Esophagus squamous epithelium (tissue), 5 donors: ENCODE measurements at places on chromosomes 11 and 22. TPM values are rescaled to one million over a fixed set of nuclear protein-coding genes. Genes with fewer than 3 reads are reported as not detected.

GRCh38 chr11:19939415-19939929, 220.8 kb downstream of the DBX1 start:
- H3K4me1 ChIP-seq, result no peaks in the 10 kb centered on the region
- H3K27me3 ChIP-seq, result no peaks in the 10 kb centered on the region
- H3K4me3 ChIP-seq, result no peak overlapping the region

- no peak for DNase-seq
- H3K27me3 ChIP-seq, result no peaks in the 10 kb centered on the region
- no peak overlapping the region for H3K27ac ChIP-seq
- no peak overlapping the region for H3K4me3 ChIP-seq
- no peaks in the 10 kb centered on the region for H3K36me3 ChIP-seq
Observed at GRCh38 chr11:44088377-44088776, 7.1 kb upstream of the EXT2 start.

- no peak for DNase-seq
- H3K36me3 ChIP-seq, result no peaks in the 10 kb centered on the region
- no peaks in the 10 kb centered on the region for H3K27me3 ChIP-seq
Observed at GRCh38 chr11:121596195-121597155, 143.7 kb upstream of the SORL1-AS1 start.

CNGA4 gene
- total RNA-seq, result not detected

MOB2 gene
- 21.5 TPM for total RNA-seq

OR4C45 gene
- not detected for total RNA-seq

GRCh38 chr22:40007853-40008710, 13.3 kb downstream of the FAM83F start:
- no peaks in the 10 kb centered on the region for H3K27me3 ChIP-seq
- no peak overlapping the region for H3K4me3 ChIP-seq
- peaks cover 38% of the 10 kb centered on the region for H3K4me1 ChIP-seq
- no peaks in the 10 kb centered on the region for H3K36me3 ChIP-seq
- DNase-seq, result no peak
- peak overlapping the region; percentile 93 for H3K27ac ChIP-seq

KRTAP5-11 gene
- total RNA-seq, result not detected

MMP8 gene
- not detected for total RNA-seq

GSTT2B gene
- total RNA-seq, result 9.9 TPM

TBX1 gene
- total RNA-seq, result 0.18 TPM

SCUBE2 gene
- 3.8 TPM for total RNA-seq

DNA sequence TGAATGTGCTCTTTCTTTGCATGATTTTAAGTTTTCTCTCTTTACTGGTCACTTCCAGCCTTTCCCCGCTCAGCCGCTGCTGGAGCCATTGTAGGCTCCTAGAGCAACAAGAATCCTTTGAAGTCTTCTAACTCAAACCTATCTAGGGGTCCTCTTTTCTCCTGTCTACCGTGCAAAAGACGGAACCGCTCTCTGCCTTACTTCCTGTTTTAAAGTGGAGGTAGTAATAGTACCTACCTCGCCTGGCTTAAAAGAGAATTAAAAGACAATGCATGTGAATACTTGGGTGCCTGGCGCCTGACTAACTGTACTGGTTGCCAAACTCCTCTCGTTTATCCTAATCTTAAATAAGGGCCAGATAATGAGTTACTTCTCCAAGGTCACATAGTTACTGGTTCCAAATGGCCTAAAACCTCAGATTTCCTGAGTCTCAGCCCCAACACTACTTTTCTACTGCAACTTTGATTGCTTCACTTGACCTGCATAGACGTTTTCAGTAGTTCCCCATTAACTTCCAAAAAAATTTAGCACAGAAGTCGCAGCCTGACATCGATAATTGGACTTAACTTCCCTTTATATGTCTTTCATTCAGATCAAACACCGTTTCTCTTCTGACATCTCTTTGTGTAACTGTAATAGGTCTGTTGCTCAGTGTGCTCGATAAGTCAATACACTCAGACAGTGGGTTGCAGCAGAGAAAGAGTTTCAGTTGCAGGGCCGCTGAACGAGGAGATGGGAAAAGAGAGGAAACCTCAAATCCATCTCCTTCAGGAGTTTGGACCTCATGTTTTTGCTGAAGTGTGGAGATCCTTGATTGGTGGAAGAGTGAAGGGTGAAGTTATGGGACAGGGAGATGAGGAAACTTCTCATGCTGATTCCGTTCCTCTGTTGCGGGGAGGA, 891 bp downstream of the SAMM50 start:
- H3K36me3 ChIP-seq, result peaks cover 5% of the 10 kb centered on the region
- H3K27me3 ChIP-seq, result no peaks in the 10 kb centered on the region
- DNase-seq, result no peak
- peaks cover 38% of the 10 kb centered on the region for H3K4me1 ChIP-seq
- peak overlapping the region; percentile 90 for H3K27ac ChIP-seq

SPDYC gene
- total RNA-seq, result not detected

PPM1F gene
- total RNA-seq, result 23.4 TPM

DNA sequence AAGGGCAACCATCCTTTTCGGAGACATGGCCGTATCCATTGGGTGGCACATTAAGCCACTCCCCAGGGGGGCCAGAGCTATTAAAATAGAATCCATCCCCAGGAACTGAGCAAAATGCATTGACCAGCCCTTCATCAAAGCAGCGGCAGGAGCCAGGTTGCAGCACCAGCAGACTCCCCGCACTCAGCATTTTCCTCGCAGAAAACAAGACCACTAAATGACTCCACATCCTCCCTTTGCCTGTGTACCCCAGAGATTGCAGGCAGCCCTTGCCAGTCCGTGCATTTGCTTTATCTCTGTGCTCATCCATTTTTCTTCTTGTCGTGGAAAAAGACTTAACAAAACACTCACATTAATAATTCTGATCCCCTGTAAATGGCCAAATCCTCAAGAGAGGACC, 144.4 kb upstream of the LARGE1 start:
- no peak overlapping the region for H3K4me3 ChIP-seq
- no peak for DNase-seq
- H3K27me3 ChIP-seq, result no peaks in the 10 kb centered on the region

DNA sequence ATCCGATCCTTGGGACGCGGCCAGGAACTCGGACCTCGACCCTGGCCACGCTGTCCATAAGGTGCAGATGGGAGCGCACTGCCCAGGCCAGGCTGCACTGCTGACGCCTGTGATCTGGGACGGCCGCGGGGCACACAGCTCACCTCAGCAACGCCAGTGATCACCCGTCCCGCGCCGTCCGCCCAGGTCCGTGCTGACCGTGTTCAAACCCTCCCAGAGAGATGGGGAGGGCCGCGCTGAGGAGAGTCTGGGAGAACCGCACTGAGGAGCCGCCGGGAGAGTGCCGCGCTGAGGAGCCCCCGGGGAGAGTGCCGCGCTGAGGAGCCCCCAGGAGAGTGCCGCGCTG, 636 bp downstream of the KCNQ1OT1 start:
- H3K27ac ChIP-seq, result peak overlapping the region; percentile 89
- H3K36me3 ChIP-seq, result no peaks in the 10 kb centered on the region
- peaks cover 44% of the 10 kb centered on the region for H3K4me1 ChIP-seq
- DNase-seq, result no peak
